Mucosa of gallbladder (tissue), 1 donor: ENCODE measurements at places on chromosomes 16 and 17. TPM values are rescaled to one million over a fixed set of nuclear protein-coding genes. Genes with fewer than 3 reads are reported as not detected.

DNA sequence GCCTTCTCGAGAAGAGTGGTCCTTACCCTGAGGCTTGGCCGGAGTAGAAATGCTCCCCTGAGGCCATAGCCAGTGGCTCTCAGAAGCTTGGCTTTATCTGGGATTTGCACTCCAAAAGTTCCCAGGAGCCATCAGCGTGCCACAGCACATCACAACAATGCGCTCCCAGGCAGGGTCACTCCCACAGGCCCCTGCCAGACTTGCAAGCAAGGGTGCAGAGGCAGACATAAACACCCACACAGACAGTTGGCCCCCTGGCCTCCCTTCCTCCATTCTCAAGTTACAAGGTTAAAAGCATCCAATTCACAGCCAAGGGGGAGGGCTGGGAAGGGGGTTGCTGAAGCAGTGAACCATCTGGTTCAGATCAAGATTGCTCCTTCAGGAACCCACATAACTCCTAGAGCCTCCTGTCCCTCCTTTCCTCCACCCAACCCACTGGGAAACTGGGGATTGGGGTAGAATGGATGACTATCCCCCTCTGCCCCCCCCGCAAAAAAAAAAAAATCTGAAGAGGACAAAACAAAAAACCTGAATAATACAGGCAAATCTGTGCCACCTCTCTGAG lies 1.8 kb downstream of the ST3GAL2 start:
- DNase-seq, result no peak

DNA sequence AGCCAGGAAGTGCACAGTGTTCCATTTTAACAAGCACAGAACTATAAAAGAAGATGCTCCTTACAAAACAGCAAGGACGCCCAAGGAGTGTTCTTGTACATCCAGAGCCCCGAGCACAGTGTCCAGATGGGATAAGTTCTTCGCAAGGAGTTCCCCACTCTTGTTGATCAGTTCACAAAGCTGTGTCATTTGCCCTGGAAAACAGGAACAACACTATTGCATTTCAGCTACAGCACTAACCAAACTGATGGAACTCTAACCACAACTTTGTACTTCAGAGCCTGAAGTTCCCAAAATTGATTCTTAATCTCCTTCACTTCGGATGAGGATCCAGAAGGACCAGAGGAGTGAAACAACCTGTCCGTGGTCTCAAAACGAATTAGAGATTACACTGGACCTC lies 5.1 kb downstream of the COPS3 start:
- DNase-seq, result no peak

DNA sequence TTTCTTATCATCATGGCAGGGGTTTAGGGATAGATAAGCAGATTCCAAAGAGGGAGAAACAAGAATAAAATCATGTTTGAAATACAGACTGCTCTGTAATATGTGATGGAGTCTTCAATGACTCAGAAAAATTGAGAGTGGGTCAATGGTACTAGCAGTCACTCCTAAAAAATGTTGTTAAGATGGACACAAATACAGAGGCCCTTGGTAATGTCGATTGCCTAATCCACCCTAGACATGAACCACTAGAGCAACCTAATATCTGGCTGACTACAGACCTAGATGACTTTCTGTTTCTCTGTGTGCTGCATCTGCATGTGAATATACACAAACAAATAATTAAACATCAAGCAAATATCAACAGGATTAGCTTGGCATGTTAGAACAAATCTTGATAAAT lies 135.8 kb downstream of the CDH8 start:
- no peak for DNase-seq

- DNase-seq, result no peak
Measured at GRCh38 chr17:7513850-7514419, 29.8 kb downstream of the POLR2A start.

The PPY gene
- total RNA-seq, result not detected

The TNFRSF17 gene
- total RNA-seq, result 0.46 TPM
